ENCODE measurements at places on chromosomes 4 and X.

GRCh38 chrX:17053502-17053901 lies 107.0 kb downstream of the REPS2 start:
- no peak for DNase-seq

DNA sequence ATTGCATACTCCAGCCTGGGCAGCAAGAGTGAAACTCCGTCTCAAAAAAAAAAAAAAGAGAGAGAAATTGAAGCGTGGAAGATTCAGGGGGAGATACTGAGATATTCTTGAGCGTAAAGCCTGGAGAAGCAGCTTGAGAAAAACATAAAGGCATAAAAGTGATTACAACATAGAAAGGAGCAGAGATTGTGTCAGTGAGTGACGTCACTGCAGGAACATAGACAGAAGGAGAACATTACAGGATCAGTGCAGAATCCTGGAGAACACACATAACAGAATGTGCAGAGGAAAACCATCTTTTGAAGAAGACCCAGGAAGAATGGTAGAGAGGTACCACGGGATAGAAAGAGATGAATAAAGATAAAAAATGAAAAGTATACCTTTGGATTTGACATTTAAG lies 147.0 kb downstream of the APBB2 start:
- DNase-seq: no peak

DNA sequence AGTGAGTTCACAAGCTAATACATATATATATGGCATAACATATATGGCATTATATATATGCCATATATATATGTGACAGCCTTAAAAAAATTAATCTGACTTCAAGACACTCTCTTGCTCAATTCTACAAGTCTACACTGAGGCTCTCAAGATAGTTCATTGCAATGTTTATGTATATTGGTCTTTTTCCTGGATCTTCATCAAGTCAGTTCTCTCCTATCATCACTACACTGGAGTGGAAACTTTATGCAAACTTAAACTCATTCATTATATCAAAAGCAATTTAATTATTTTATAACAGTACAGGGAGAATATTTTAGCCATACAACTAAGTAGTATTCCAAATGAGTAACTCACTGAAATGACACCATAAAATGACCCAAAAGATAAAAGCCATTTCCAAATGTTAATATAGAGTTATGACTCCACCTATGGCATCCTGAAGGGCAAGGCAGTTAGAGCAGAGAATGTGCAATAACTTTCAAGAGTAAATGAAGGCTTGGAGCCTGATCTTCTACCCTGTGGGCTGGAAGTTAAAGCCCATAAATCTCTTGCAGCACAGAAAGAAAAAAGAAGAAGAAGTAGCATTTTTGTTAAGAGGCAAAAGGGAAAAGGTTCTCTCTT lies 176.3 kb upstream of the SLIT2 start:
- DNase-seq: no peak

DNA sequence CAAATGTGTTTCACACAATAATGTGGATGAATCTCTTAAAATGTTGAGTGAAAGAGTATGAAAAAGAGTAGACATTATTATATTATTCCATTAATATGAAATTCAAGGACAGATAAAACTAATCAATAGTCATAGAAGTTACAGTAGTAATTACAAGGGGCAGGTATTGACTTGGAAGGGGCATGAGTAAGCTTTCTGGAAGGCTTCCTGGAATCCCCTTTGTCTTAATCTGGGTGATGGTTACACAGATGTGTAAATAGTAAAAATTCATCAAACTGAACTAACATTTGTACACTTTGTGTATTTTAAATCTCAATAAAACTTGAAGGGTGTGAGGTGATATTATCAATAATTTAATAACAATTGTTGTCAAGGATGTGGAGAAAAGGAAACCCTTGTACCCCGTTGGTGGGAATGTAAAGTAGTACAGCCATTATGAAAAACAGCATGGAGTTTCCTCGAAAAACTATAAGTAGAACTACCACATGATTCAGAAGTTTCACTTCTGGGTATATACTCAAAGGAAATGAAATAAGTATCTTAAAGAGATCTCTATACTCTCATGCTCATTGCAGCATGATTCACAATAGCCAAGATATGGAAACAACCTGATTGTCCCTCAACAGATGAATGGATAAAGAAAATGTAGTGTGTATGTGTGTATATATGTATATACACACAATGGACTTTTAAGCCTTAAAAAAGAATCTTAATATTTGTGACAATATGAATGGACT lies 96.9 kb upstream of the MID1IP1 start:
- no peak for DNase-seq

DNA sequence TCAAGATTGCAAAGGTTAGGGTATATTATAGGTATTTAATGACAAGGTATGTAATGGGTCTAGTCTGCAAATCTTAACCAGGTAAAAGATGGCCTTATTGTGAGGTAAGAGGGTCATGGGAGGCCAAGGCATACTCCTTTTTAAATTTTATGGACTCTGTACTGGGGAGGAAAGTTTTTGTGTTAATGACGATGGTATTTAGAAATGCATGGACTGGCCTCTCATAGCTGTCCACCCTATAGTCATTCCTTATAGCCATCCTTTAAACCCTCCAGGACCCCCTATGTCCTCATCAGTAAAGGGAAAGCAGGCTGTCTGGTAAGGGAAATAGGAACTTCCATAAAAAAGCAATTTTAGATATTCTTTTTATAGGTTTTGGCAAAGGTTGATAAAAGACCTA lies 1.5 kb downstream of the AIMP1 start:
- no peak for DNase-seq

- no peak for DNase-seq
Observed at GRCh38 chr4:180449395-180449956, 1793.7 kb upstream of the TENM3 start.

- no peak for DNase-seq
Observed at GRCh38 chr4:23539969-23540569, 349.8 kb downstream of the PPARGC1A start.

DNA sequence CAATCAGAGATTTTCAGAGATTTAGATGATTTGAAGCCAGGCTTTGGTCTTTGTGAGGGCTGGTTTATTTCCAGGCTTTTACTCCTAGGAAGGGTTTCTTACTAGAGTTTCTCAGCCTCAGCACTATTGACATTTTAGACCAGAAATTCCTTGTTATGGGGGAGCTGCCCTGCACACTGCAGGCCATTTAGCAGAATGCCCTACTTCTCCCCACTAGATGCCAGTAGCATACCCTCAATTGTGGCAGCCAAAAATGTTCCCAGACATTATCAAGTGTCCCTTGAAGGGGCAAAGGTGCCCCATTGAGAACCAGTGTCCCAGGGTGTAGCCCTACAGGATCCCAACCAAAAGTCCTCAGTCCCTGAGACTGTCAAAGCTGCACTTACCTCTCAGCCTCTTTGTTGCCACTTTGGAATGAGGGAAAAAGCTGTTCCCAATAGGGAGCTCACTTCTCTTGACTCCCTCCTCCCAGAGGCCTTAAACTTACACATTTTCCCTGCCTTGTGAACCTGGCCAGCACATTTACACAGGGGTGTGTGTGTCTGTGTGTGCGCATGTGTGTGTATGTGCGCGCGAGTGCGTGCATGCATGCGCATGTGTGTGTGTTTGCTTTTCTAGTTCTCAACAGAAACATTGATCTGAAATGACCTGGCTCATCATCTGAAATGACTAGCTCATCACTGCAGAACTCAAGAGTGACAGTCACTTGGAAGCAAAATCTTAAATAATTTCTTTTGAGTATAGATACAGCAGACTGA lies 231.4 kb downstream of the QDPR start:
- DNase-seq: no peak

GRCh38 chrX:30301208-30301607 lies 8.0 kb downstream of the NR0B1 start:
- DNase-seq: no peak

- DNase-seq: no peak
Observed at GRCh38 chr4:83658806-83659205, 122.9 kb downstream of the GPAT3 start.

- DNase-seq: no peak
Observed at GRCh38 chr4:101279377-101279871, 67.9 kb downstream of the PPP3CA start.

DNA sequence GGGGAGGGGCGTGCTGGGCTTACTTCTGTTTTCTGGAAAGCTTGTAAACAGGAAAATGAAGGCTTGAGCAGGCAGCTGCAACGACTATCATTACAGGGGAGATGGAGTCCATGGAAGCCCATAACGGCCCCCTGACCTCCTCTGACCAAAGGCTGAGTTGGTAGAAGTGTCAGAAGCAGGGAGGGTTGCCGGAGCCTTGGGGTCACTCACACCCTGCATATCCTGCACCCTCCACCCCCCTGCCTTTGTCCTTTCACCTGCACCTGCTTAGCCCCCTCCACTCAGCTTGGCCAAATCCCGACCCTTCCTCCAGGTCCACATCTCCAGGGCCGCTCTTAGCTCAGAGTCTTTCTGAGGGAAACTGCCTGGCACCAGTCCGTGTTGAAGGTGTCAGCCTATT lies 12.5 kb upstream of the MSX1 start:
- no peak for DNase-seq

- peak; percentile 44 for DNase-seq
Observed at GRCh38 chrX:68732906-68733493, 85.5 kb downstream of the STARD8 start.

DNA sequence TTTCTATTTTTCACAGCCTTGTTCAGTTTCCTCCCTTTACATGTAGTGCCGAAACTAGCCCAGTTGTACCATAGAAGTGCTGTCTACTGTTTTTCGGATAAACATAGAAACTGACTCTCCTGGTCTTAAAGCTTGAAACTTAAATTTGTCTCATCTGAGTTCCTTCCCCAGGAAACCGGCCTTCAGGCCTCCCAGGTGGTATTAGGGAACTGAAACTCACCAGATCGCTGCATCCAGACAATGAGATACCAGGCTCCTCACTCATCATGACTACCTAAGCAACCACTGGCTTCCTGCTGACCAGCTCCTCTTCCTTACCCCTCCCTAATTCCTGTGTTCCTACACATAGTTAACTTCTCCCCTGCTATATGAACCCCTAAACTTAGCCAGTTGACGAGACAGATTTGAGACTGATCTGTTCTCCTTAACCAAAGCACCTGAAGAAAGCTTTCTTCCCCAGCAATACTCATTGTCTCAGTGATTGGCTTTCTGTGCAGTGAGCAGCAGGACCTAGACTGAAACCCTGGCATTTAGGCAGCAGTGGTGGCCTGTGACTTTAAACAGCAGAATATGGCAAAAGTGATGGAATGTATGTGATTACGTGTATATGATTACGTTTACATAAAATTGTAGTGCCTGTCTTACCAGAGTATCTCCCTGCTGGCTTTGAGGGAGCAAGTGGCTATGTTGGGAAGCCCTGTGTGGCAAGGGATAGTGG lies 959.1 kb upstream of the LCORL start:
- no peak for DNase-seq

DNA sequence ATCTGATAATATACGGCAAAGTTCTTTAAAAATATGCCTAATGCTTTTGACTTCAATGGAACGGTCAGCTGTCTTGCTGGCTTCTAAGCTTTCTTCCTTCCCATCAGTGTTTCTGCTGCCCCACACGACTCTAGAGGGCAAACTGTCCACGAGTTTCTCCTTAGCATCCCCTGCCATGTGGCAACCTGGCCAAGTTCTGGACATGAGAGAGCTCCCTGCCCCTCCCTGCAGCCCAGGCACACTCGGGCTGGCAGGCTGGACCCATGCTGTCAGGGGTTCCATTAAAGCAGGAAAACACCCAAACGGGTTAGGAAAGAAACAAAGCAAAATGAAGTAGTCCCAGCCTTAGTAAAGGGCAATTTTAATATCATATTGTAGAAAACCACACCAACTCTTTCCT lies 38.8 kb downstream of the KDR start:
- DNase-seq: no peak

GRCh38 chrX:130575831-130576389 lies 174.1 kb downstream of the RBMX2 start:
- DNase-seq: no peak

DNA sequence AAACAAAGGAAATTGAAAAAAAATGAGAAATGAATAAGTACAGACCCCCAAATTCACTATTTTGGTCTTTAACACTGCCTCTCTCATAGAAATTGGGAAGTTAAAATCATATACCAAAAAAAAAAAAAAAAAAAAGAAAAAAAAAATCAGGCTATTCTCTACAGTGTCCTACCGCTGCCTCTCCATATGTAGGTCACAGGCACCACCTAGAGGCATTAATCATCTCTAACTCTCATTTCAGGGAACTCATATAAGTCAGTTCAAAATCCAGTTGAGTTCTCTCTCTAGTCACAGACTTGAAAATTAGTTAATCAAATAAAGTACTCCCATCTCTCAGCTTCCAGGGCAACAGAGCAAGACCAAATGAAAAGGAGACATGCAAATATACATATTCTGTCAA lies 47.9 kb downstream of the COX18 start:
- no peak for DNase-seq

DNA sequence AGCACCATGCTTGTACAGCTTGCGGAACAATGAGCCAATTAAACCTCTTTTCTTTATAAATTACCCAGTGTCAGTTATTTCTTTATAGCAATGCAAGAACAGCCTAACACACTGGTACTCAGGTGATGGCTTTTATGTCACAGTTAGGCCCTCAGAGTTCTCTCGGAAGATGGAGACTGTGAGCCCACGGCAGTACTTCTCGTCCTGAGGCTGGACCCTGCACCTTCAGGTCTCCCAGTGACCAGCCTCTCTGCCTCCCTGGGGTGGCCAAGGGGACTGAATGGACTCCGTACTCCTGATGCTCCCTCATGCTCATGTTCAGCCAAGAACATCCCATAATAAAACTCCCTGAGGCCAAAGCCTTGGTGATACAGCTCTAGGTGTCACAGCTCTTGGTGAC lies 25.0 kb upstream of the PDLIM3 start:
- DNase-seq: no peak

DNA sequence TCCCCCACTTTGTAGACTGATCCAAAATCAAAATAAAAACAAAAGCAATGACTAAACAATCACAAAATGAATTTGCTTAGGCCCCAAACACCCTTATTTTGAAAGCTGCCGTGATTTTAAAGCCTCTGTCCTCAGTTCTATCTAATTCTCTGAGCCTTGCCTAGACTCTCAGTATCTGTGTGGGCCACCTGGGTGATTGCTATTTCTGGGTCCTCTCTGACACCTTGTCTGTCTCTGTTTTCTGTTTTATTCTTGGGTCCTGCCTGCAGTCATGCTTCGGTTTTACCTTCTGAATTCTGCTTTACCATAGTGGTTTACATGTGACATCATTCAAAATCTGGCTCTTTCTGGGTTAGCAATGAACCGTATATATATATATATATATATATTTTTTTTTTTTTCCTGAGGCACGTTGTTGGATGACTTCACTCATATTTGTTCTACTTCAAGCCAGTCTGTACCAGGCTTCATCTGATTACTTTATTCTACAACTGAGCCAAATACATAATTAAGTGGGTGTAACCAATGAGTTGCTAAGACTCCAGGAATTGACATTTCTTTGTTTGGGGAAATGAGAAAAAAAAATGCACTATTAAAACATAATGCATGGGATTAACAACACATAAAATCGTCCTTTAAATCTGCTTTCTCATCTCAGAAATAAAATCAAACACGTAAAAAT lies 710.7 kb upstream of the SLIT2 start:
- DNase-seq: no peak
